ENCODE measurements at places on chromosomes 4 and X. TPM values are rescaled to one million over a fixed set of nuclear protein-coding genes. Genes with fewer than 3 reads are reported as not detected.

The PNMA3 gene
- not detected for total RNA-seq

The UCP1 gene
- not detected for total RNA-seq

The XG gene
- not detected for total RNA-seq

The CCNI gene
- 368 TPM for total RNA-seq

The DSPP gene
- total RNA-seq = not detected

The UGT2B15 gene
- not detected for total RNA-seq

The PABPC4L gene
- total RNA-seq = 0.25 TPM

The ZFP42 gene
- not detected for total RNA-seq
